T-helper 17 cell (primary cell): ENCODE measurements at places on chromosomes 6 and 20. TPM values are rescaled to one million over a fixed set of nuclear protein-coding genes. Genes with fewer than 3 reads are reported as not detected.

DNA sequence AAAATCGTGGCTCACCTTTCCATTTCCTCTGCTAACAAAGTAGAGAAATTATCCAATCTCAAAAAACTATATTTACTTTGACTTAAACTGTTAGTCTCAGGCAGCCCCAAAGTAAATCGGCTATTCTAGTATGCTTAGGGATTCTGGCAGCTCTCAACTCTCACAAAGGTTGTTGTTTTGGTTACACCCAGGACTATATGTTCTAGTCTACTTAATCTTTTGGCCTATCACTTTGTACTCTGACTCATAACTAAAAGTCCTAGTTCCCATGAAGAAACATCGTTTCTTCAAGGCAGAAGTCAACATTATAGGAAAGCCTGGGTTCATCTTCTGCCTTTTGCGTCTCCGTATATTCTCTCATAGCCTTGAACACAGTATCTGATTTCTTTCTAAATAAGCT, 42.3 kb downstream of the MYLK4 start:
- no peak overlapping the region for H3K4me3 ChIP-seq
- H3K4me1 ChIP-seq: no peaks in the 10 kb centered on the region
- H3K27me3 ChIP-seq: peaks cover 17% of the 10 kb centered on the region

GRCh38 chr6:20117474-20117873, 94.8 kb downstream of the MBOAT1 start:
- H3K36me3 ChIP-seq: peaks cover 12% of the 10 kb centered on the region
- H3K27me3 ChIP-seq: no peaks in the 10 kb centered on the region
- peaks cover 5% of the 10 kb centered on the region for H3K4me1 ChIP-seq
- no peak for DNase-seq
- no peak overlapping the region for H3K4me3 ChIP-seq

The KIF6 gene
- not detected for total RNA-seq

DNA sequence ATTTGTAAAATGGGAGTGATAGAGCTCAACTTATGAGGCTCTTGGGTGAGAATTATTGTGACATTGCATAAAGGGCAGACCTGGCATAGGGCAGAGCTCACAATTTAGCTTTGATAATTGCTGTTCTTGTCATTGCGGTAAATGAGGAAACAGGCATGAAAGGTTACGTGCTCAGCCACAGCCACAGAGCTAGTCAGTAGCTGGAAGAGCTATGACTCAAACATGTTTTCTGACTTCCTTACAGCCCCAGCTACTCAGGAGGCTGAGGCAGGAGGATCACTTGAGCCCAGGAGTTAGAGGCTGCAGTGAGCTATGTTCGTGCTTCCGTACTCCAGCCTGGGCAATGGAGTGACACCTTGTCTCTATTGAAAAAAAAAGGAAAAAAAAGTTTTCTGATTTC, 3.5 kb upstream of the GHRH start:
- H3K4me1 ChIP-seq: no peaks in the 10 kb centered on the region
- no peak for DNase-seq
- no peaks in the 10 kb centered on the region for H3K36me3 ChIP-seq
- no peak overlapping the region for H3K4me3 ChIP-seq
- H3K27ac ChIP-seq: no peak overlapping the region

DNA sequence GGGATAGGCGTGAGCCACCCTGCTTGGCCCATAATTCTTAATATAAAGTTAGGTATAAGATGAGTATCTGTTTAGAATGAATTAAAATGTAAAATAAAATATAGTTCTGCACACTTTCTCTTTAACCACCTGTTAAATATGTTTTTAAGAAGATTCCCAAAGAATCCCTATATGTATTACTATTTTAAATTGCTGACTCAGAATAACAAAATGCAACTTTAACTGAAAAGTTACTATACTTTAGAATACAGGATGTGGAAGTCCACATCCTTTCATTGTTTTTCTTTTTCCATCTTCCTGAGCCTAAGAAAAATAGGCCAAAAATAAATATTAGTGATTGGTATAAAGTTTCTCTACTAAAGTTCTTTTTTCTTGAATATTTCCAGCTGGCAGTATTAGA, 325.6 kb upstream of the EYS start:
- H3K27ac ChIP-seq: no peak overlapping the region
- DNase-seq: no peak

DNA sequence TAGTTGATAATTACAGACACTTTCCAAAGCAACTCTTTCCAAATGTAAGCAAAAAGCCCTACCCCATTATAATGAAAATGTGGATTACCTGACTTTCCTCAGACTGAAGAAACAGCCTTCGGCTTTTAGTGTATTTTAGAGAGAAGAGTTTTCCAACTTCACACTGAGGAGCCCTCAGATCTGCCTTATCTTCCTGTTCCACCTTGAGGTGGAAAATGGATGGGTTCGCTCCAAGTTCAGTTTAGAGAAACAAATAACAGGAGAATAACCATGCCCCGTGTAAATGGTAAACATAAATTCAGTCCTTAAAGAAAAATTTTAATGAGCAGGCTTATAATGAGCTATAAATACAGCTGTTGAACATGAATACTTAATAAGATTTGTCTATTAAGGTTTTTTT, 21.1 kb upstream of the MTHFD1L start:
- H3K27ac ChIP-seq: no peak overlapping the region
- H3K4me1 ChIP-seq: peaks cover 2% of the 10 kb centered on the region
- peaks cover 7% of the 10 kb centered on the region for H3K27me3 ChIP-seq

GRCh38 chr20:45833030-45833882, at the start of gene SNX21:
SNX21 (plus strand) TSS chr20:45833799; CDS start chr20:45833920, 121 bp downstream.
- peaks cover 5% of the 10 kb centered on the region for H3K27me3 ChIP-seq
- H3K36me3 ChIP-seq: peaks cover 2% of the 10 kb centered on the region
- H3K4me1 ChIP-seq: peaks cover 23% of the 10 kb centered on the region
- peak within 1 kb of the TSS; percentile 95 for H3K4me3 ChIP-seq

DNA sequence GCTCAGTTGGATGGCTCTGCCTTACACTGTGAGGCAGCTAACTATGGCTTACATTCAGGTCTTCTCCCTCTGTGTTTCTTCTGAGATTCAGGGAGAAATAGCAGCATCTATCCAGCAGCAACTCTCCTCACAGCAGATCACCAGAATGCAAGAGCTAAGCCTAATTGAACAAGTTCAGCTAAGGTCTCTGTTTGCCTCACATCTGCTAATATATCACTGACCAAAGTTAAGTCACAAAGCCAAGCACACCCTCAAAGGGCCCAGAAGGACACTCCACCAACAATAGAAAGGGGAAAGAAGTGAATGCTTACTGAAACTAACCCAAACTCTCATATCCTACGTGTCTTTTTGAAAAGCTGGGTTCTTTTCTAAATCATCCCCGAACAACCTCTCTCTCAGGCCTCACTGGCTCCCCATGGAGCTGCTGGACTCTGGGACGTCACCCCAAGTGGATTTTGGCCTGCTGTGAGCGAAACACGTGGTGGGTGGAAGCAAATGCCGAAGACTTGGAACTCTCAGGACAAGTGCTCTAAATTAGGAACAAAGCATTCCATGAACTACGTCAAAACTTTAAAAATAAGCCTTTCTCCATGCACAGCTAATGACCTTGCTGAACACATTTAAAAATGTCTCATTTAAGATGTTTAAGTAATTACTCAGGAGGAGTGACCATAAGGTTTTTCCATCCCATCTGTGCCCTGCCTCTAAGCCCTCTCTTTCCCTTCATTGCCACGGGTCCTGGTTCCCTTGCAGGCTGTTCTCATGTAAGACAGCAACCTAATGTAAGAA, 167.5 kb upstream of the PLCB4 start:
- no peaks in the 10 kb centered on the region for H3K27me3 ChIP-seq
- no peak overlapping the region for H3K4me3 ChIP-seq
- DNase-seq: no peak
- no peaks in the 10 kb centered on the region for H3K36me3 ChIP-seq

GRCh38 chr20:62812181-62812906, 4.5 kb upstream of the COL9A3 start:
- H3K4me1 ChIP-seq: peaks cover 18% of the 10 kb centered on the region
- peaks cover 2% of the 10 kb centered on the region for H3K36me3 ChIP-seq
- no peak for DNase-seq

- H3K36me3 ChIP-seq: peaks cover 2% of the 10 kb centered on the region
- H3K27me3 ChIP-seq: no peaks in the 10 kb centered on the region
- no peak overlapping the region for H3K4me3 ChIP-seq
- H3K4me1 ChIP-seq: no peaks in the 10 kb centered on the region
- DNase-seq: no peak
- no peak overlapping the region for H3K27ac ChIP-seq
Measured at GRCh38 chr6:83252719-83253118, 59.6 kb downstream of the RWDD2A start.

The SLC17A9 gene
- 2.4 TPM for total RNA-seq

DNA sequence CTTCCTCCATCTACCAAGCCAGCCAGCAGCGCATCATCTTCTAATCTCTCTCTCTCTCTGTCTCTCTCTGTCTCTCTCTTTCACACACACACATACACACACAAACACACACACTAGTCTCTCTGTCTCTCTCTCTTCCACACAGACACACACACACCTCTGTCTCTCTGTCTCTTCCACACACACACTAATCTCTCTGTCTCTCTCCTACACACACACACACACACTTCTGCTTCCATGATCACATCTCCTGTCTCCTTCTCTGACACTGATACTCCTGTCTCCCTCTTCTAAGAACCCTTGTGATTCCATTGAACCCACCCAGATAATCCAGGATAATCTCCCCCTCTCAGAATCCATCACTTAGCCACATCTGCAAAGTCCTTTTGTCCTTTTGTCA, 181.3 kb downstream of the NFATC2 start:
- H3K4me1 ChIP-seq: peaks cover 5% of the 10 kb centered on the region
- H3K27me3 ChIP-seq: peaks cover 9% of the 10 kb centered on the region
- peaks cover 2% of the 10 kb centered on the region for H3K36me3 ChIP-seq
- no peak overlapping the region for H3K27ac ChIP-seq
- no peak overlapping the region for H3K4me3 ChIP-seq

DNA sequence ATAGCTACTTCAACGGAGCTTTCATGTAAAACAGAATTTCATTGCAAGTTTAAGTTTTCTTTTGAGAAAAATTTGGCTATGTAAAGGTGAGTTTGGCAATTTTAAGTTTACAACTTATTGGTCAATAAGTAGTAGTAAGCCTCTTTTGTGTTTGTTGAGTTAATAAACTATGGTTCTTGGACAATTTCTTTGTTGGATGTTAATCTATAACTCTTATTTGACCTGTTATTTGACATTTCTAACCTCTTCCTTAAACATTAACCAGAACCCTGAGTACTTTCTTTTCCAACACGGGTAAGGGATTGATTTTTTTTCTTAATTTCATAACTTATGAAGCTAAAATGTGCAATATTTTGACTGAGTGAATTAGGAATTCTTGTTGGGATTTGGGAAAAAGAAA, 354.4 kb downstream of the PRKN start:
- H3K36me3 ChIP-seq: no peaks in the 10 kb centered on the region
- no peak overlapping the region for H3K27ac ChIP-seq
- DNase-seq: no peak
- H3K4me1 ChIP-seq: no peaks in the 10 kb centered on the region
- no peaks in the 10 kb centered on the region for H3K27me3 ChIP-seq
- no peak overlapping the region for H3K4me3 ChIP-seq

DNA sequence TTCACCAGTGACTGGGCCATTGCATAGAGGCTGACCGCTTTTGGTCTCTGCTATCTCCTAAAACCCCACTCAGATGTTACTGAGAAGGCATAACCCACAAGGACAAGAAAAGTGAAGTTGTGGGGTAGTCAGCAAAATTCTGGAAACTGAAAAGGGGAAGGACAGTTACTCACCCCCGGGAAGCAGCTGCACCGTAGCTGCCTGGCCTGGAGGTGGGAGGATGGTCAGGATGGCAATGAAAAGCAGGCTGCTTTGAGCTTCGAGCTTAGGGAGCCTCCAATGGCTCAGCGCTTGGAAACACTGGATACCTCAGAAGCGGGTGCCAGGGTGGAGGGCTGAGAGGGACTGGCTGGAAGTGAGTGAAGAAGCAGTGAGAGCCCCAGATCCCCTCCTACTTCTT, 56.0 kb downstream of the KCNK5 start:
- no peaks in the 10 kb centered on the region for H3K36me3 ChIP-seq
- peaks cover 2% of the 10 kb centered on the region for H3K4me1 ChIP-seq
- no peak overlapping the region for H3K4me3 ChIP-seq
- no peak for DNase-seq
- peaks cover 6% of the 10 kb centered on the region for H3K27me3 ChIP-seq
- no peak overlapping the region for H3K27ac ChIP-seq

DNA sequence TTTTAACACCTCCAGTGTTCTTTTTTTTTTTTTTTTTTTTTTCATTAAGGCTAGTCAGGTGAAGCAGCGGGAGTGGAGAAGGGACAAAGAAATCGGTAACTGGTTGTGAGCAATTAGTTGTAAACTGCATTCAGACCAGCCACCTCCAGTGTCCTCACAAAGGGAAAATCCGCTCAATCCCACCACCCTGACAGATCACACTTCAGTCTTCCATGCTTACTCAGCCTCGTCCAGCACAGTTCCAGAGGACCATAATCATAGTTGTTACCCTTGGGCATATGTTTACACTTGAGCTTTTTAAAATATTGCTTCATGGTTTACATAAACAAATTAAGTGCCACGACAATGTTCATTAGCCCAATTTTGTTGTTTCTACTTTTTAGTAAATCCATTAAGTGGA, 10.2 kb downstream of the DYNLRB1 start:
- peaks cover 2% of the 10 kb centered on the region for H3K36me3 ChIP-seq
- no peaks in the 10 kb centered on the region for H3K27me3 ChIP-seq
- H3K27ac ChIP-seq: no peak overlapping the region
- no peak overlapping the region for H3K4me3 ChIP-seq
- no peak for DNase-seq

- H3K27ac ChIP-seq: no peak overlapping the region
- no peaks in the 10 kb centered on the region for H3K27me3 ChIP-seq
Measured at GRCh38 chr6:76681781-76682180, 609.3 kb upstream of the IMPG1 start.

- H3K4me3 ChIP-seq: no peak overlapping the region
- no peak overlapping the region for H3K27ac ChIP-seq
- DNase-seq: no peak
- H3K4me1 ChIP-seq: peaks cover 23% of the 10 kb centered on the region
Measured at GRCh38 chr6:45574885-45575284, 197.2 kb upstream of the SUPT3H start.

The TTLL9 gene
- total RNA-seq: not detected

DNA sequence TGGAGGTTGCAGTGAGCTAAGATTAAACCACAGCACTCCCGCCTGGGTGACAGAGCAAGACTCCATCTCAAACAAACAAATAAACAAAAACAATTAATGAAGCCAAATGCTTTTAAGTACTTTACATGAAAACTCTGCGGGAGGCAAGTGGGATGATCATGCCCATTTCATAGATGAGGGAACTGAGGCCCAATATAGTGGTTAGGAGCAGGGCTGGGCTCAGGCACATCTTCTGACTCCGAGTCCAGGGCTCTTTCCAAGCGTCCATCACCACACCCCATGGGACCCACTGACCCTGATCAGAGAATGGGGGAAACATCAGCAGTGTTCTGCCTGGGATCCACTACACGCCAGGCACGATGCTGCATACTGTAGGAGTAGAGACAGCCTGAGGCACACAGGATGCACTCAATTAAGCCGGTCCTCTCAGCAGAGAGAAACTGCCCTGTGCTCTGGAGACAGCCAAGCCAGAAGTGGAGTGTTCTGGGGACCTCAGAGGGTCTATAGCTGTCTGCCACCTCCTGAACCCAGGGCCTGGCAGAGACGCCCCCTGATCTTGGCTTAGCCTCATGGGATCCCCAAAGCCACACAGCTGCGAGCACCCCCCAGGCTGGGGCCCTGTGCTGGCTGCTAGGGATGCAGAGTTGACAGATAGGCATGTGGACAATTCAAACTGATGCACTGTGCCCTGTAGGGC, 13.5 kb downstream of the TTBK1 start:
- DNase-seq: no peak
- H3K27me3 ChIP-seq: peaks cover 34% of the 10 kb centered on the region
- no peak overlapping the region for H3K27ac ChIP-seq
- H3K4me1 ChIP-seq: peaks cover 9% of the 10 kb centered on the region
- no peaks in the 10 kb centered on the region for H3K36me3 ChIP-seq
- H3K4me3 ChIP-seq: no peak overlapping the region

The SRSF12 gene
- total RNA-seq: not detected

The SIRPA gene
- total RNA-seq: 0.86 TPM

- H3K27ac ChIP-seq: no peak overlapping the region
- H3K27me3 ChIP-seq: peaks cover 5% of the 10 kb centered on the region
- no peak overlapping the region for H3K4me3 ChIP-seq
Measured at GRCh38 chr6:113776998-113777397, 80.1 kb upstream of the MARCKS start.
